ENCODE measurements at places on chromosomes 6 and 20.

GRCh38 chr6:129429956-129430355, 280.0 kb downstream of the ARHGAP18 start:
- peak; percentile 66 for DNase-seq

- DNase-seq = no peak
Measured at GRCh38 chr6:7512320-7512719, 29.2 kb upstream of the DSP start.

DNA sequence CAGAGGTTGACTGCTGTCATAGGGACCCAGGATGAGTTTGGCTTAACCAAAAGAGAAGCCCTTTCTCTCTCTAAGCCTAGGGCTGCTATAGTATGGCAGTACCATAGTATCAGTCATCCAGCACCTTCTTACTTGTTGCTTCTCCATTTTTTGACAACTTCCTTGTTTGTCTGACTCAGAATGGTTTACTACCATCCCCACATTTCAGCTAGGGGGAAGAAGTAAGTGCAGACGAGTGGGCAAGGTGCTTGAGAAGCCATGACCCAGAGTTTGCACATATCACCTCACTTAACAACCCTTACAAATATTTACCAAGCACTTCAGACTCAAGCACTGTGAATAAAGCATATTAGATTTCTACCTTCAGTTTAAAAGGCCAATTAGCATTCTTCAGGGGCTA, 289.9 kb upstream of the TSHZ2 start:
- no peak for DNase-seq

- no peak for DNase-seq
Measured at GRCh38 chr6:90062667-90063066, 168.4 kb downstream of the GJA10 start.

DNA sequence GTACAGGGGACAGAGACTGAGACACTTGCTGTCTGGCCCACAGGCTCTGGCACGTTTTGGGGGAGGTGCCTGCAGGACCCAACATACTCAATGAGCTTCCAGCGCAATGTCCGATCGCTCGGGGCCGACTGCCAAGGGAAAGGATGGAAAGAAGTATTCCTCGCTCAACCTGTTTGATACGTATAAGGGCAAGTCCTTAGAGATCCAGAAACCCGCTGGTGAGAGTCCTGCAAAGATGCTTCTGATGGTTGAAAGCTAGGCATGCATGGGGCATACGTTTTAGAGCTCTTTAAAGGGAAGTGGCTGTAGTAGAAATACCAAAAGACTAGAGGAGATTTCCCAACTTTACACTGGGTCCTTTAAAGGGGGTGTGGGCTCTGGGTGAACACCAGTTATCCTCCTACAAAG, 2.2 kb downstream of the PRRC2A start:
- no peak for DNase-seq

GRCh38 chr6:133951881-133952814, 876 bp upstream of the TBPL1 start:
- DNase-seq = peak; percentile 72

- DNase-seq = no peak
Measured at GRCh38 chr20:63090682-63091571, 84.2 kb upstream of the BHLHE23 start.

- DNase-seq = no peak
Measured at GRCh38 chr6:43186019-43186418, 4.0 kb downstream of the CUL9 start.

DNA sequence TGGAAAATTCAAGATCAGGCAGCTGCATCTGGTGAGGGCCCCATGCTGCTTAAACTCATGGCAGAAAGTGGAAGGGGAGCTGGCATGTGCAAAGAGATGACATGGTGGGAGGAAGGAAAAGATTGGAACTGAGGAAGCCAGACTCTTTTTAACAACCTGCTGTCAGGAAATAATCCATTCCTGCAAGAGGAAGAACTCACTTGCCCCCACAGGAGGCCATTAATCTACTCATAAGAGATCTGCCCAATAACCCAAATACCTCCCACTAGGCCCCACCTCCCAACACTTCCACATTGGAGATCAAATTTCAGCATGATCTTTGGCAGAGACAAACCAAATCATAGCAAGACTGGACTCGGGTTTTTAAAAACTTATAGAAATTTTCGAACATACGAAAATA, 200.5 kb upstream of the KCNQ5 start:
- DNase-seq = peak; percentile 21

DNA sequence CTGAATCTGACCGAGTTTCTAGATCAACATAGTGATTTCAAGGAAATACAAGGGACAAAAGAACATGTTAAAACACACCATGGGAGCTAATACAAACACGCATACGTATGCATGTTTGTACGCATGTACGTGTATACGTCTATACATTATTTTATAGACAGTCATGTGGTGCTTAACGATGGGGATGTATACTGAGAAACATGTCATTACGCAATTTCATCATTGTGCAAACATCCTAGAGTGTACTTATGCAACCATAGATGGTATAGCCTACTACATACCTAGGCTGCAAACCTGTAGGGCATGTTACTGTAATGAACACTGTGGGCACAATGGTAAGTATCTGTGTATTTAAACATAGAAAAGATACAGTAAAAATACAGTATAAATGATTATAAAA, 25.0 kb upstream of the NELFCD start:
- DNase-seq = no peak

- no peak for DNase-seq
Measured at GRCh38 chr6:96683819-96684528, 121.0 kb downstream of the FHL5 start.

DNA sequence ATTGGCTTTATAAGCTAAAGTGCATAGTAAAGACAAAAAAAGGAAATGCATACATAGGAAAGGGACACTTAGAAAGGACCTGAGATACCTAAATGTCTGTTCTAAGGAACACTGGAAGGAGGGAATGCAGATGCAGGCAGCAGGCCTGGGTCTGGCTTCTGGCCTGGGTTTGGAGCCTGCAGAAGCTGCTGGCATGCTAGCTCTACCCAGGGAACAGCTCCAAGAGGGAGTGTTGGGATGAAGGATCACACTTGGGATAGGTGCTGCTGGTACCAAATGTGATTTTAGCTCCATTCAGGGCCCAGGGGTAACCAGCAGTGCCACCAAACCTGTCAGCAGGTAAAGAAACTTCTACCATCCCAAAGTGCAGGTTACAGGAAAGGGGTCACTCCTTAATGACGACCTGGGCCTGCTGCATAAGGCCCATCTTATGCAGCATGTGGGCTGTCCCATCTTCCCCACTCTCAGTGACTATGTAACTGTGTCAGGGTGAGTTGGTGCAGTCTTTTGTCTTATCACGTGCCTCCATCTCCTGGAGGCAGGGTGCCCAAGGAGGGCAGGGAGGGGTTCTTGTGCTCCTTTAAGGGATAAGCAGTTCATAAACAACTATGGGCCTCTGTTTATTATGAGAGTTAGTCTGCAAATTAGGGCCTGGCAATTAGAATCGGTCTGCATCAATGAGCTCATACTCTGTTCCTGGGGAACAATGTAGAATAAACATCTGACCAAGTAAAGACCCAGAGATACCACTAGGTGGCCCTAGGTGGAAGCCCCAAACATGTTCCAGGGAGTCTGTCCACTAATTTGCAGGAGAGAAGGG, 26.9 kb downstream of the DDX27 start:
- DNase-seq = peak; percentile 44

DNA sequence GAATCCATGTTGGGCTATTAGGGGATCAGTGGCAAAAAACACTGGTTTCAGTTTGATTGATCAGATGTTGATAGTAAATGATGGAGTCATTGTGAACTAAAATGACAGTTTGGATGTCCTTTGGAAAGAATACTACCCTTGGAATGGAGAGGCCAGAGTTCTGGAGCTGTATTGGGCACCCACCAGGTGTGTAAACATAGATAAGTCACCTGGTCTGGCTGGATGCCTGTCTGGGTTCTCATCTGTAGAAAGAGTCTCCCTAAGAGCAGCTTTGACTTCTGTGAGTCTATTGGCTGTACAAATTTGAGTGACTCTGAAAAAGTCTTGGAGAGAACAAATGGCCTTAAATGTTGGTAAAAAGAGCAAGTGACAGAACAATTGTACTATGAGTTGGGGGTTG, 115.0 kb downstream of the SCP2D1 start:
- no peak for DNase-seq

DNA sequence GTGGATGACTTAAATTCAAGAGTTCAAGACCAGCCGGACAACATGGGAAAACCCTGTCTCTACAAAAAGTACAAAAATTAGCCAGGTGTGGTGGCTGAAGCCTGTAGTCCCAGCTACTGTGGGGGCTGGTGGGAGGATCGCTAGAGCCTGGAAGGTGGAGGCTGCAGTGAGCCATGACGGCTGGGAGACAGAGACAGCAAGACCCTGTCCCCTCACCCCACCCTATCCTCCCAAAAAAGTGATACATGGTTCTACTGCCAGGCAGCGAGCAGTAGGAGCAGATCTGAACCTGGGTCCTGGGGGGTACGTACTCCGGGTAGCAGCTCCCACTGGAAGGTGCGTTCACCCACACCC, 2.2 kb downstream of the PSMA7 start:
- no peak for DNase-seq

- no peak for DNase-seq
Measured at GRCh38 chr6:37050045-37050853, 44.8 kb downstream of the FGD2 start.

DNA sequence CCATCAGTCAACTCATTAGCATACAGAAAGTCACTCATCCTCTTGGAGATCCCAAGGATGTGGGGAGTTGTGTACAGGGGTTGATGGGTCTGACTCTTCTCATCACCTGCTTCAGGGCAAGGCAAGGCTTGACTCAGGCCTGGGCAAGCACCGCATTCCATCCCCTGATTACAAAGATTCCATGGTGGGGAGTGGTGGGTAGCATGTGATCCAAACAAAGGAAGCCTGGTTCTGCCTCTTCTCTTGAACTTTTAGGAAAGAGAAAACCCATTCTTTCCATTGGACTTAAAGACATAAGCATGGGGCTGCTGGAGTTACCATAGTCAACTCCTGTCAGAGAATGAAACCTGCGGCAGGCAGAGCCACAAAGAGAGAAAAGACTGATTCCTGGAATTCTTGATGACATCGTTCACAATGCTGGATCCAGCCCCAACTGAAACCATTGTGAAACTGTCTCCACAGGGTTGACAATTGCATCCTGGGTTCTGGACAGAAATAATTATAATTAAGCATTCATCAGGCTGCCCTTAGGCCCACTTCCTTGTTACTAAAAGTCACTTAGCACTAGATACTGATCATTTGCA, 235.8 kb upstream of the KCNG1 start:
- DNase-seq = peak; percentile 32

DNA sequence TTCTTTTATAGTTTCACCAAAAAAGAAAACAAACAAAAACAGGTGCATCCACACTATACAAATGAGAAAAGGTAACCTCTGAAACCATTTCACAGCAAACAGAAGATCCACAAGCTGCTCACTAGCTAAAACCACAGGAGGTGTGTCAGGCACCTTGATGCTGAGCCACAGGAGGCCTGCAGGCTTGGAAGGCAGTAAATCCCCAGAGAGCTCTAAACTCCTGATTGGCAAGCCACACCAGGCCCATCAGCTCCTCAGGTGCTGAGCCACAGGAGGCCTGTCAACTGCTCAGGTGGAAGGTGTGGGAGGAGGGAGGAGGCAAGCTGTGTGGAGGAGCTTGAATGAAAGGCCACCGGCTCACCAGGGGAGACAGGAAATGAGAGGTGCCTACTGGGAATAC, 273.0 kb downstream of the PKHD1 start:
- no peak for DNase-seq

- DNase-seq = peak; percentile 96
Measured at GRCh38 chr6:140043357-140043756, 668.9 kb upstream of the CITED2 start.

GRCh38 chr6:159989492-159990480, 20.9 kb downstream of the IGF2R start:
- peak; percentile 23 for DNase-seq

- no peak for DNase-seq
Measured at GRCh38 chr6:13528232-13528631, 40.8 kb upstream of the GFOD1 start.

GRCh38 chr6:7693827-7694226, 32.1 kb upstream of the BMP6 start:
- no peak for DNase-seq

- DNase-seq = no peak
Measured at GRCh38 chr6:48552905-48553304, 441.9 kb upstream of the PTCHD4 start.

DNA sequence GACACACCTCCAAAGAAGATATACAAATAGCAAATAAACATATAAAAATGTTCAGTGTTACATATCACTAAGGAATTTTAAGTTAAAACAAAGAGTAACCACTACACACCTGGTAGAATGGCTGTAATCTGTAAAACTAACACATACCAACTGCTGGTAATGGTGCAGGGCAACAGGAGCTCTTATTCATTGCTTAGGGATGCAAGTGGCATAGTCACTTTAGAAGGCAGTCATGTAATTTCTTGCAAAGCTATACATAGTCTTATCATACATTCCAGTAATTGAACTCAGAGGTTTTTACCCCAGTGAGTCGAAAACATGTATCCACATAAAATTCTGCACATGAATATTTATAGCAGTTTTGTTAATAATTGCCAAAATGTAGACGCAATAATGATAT, 906.8 kb upstream of the CITED2 start:
- DNase-seq = peak; percentile 17

DNA sequence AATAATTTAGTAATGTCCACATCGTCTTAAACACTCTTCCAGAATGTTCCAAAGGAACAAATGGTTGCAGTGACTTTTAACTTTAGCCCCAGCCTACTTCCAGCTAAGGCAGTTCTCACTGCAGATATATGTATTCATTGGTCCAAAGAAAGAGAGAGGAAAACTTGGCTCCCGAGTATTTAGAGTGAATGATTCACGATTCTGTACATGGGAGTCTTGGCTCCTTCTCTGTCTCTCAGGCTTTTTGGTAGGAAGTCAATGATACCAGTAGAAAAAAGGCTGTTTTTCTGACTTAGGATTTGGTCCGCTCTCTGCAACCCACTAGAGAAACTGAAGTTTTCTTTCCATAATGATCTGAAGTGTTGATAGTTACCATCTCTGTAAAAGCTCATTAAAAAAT, 38.6 kb downstream of the E2F3 start:
- no peak for DNase-seq

DNA sequence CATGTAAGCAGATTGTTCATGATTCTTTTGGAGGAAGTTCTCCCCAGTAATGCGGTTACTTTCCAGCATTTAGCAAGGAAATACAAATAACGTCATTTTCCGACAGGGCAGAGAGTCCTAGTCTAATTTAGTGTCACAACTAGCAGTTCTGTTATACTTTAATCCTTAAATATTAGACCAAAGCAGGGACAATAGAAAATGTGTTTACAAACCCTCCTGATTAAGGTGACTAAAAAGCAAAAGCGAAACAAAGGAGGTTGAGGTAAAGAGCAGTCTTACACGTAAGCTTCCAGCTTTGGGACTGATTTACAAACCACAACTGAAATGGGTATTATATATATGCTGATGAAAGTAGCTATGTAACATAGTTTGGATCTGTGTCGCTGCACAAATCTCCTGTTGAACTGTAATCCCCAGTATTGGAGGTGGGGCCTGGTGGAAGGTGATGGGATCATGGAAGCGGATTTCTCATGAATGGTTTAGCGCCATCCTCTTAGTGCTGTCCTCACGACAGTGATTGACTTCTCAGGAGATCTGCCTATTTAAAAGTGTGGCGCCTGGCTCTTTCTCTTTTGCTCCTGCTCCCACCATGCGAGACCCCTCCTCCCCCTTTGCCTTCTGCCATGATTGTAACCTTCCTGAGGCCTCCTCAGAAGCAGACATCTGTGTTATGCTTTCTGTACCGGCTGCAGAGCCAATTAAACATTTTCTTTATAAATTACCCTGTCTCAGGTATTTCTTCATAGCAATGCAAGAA, 81.9 kb downstream of the PLCB1 start:
- DNase-seq = no peak

GRCh38 chr6:158131926-158132325, 36.1 kb downstream of the SERAC1 start:
- peak; percentile 47 for DNase-seq

- DNase-seq = peak; percentile 64
Measured at GRCh38 chr20:24798930-24799705, 150.0 kb upstream of the CST7 start.
